ENCODE measurements at places on chromosomes 16 and 17.

GRCh38 chr17:75927286-75927922 is 13.4 kb downstream of the FBF1 start:
- DNase-seq: no peak

DNA sequence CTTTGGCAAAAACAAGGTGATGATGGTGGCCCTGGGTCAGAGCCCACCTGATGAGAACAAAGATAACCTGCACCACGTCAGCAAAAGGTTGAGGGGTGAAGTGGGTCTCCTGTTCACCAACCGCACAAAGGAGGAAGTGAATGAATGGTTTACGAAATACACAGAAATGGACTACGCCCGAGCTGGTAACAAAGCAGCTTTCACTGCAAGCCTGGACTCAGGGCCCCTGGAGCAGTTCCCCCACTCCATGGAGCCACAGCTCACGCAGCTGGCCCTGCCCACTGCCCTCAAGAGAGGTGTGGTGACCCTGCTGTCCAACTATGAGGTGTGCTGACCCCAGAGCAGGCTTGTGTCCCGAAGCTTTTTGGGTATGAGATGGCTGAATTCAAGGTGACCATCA is 29.7 kb upstream of the DLX4 start:
- DNase-seq: no peak

- no peak for DNase-seq
Measured at GRCh38 chr16:85698459-85698891, 9.7 kb upstream of the GINS2 start.

GRCh38 chr16:49521734-49522325 is 148.2 kb downstream of the C16orf78 start:
- no peak for DNase-seq

DNA sequence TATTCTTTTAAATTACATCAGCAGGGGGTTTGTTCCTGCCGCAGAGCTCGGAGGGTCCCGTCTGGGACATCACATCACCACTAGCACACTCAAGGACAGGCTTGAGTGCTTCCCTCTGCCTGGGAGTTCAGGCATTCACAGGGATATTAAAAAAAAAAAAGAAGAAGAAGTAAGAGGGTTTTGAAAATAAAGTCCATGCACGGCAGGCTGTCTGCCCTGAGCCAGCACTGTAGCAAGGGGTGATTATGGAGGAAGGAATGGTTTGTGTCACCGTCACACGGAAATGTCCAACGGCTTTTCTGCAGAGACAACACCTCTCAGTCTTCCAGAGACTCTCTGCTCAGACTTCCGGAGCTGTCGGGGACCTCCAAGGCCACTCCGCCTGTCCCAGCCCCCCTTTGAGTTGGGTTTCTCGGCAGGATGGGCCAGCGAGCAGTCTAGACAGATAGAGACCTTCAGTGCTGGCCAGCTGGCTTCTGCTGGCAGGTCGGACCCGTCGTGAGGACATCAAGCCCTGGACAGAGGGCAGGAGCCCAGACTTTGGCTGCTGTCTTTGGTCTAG is 33.6 kb downstream of the MEOX1 start:
- no peak for DNase-seq

DNA sequence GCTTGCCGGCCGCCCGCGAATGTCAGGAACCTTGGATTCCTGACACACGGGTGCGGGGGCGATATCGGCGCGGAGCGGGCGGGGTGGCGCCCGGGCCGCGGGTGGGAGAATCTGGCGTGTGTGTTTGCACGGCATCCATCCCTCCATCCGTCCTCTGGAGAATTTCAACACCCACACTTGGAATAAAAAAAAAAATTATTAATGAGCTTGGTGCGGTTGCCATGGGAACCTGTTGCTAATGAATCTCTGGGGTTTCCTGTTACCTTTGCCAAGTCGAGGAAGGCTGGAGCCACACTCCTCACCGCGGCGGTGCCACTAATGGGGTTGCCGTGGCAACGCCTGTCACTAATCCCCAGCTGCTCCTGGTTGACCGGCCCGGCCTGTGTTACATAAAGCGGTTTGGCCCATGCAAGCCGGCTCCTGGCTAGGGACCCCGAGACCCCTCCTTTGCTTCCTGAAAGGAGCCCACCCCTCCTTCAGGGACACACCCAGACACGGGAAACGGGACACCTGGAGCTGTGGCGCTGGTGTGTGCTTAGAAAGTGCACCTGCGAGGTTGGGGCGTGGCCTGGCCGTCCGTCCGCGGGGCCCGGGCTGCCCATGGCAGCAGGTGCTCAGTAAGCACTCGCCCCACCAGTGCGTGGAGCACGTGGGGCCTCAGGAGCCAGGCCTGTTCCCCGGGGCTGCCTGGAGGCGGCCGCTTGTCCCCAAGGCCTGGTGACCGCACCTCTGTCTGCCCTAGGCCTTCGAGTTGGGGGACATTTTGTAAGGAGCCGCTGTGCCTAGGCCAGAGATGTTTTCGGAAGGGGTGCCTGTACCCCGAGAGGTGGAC is 14.6 kb downstream of the CACNA1H start:
- DNase-seq: no peak

GRCh38 chr17:22516861-22517636 is 824.7 kb downstream of the KCNJ18 start:
- no peak for DNase-seq

DNA sequence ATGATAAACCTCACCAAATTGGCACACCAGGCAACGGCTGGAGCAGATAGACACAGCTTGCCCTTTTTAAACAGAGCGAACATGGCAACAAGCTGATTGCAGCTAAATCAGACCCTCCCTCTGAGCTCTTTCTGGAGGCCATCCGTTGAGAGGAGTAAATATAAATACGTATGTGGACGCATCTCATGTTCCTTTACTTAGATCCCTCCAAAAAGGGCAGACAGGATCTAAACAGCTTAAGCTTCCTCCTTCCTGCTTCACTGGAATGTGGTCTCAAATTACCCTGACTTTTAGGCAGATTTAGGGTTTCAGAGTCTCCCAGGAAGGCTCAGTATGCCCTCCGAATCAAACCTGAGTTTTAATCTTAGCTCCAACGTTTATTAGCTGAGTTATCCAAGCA is 204.7 kb upstream of the GOT2 start:
- no peak for DNase-seq

GRCh38 chr17:11467639-11468038 is 130.6 kb upstream of the DNAH9 start:
- no peak for DNase-seq

GRCh38 chr17:65023791-65024190 is 32.7 kb downstream of the GNA13 start:
- DNase-seq: no peak

DNA sequence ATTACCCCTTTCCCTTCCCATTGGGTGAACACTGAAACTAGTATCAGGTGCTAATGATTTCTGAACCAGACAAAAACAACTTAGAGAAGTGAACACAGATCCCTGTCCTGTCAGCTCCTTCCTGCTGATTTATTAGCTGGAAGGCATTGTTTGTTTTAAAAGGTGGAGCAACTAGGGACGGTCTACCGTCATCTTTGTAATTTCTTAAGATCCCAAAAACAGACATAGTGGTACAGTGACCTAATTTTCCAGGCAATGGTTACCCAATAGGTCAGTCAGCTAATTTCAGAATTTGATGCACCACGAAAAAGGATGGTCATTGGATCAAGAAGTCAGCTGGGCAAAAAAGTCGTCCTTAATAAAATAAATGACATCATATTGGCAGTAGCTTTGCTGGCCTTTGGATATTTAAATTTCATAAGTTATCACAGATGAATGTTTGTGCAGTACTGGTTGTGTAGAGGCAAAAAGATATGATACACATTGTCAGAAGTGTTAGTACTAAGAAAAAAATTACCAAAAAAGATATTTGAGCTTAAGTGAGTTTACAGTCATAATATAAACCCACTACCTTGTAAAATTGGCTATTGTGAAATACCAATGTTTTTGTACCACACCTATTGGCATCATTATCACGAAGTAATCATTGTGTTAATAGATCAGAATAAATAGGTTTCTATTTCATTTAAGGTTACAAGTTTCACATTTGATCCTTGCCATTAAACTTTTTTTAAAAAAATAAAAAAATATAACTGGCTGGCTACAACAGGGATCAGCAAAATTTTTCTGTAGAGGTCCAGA is 27.2 kb upstream of the KCNJ16 start:
- no peak for DNase-seq

GRCh38 chr17:59487161-59487873 is 78.1 kb upstream of the DHX40 start:
- no peak for DNase-seq

- DNase-seq: no peak
Measured at GRCh38 chr16:6897876-6898485, 434.7 kb upstream of the RBFOX1 start.

DNA sequence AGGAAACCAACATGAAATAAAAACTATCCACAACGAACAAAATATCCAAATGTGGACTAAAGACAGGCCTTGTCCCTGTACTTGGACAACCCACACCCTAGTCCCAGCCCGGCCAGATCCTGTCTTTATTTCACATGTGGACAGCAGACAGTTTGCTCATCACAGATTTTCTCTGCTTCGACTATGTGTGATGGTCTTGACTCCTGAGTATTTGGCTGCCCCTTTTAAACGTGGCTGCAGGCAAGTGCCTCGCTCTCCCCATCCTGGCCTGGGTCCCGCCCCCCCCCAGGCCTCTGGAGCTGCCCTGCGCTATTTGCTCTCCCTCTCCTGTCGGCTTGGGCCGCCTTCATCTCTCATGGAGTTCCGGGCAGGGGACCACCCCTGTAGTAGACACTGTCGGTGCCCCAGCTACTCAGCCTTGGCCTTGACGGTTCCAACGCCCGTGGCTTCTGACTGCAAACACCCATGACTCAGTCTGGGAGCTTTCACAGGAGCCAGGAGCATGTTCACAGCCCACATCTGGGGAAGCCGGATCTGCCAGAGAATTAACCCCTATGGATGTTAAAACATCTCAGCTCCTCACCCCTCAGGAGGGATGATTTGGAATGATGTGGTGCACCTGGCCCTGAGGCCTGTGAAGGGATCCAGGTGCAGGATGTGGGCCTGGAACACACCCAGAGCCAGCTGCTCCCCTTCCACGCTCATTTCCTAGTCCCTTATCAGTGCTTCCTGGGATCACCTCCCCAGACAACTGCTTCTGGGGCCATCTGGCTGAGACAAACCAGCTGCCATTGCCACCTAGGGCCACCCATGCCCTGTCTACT is 229.7 kb upstream of the RPL38 start:
- peak; percentile 54 for DNase-seq

DNA sequence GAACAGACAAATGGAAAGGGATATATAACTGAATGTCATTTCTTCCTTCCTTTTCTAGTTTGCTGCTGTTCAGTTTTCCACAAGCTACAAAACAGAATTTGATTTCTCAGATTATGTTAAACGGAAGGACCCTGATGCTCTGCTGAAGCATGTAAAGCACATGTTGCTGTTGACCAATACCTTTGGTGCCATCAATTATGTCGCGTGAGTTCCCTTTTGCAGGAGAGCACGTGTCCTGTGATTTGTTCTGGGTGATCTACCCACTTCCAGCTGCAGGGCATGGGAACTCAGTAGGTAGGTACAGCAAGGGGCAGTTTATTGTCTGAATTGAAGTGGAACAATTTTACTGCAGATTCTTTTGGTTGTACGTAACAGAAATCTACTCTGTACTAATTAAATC is 8.8 kb downstream of the ITGAL start:
- DNase-seq: no peak

DNA sequence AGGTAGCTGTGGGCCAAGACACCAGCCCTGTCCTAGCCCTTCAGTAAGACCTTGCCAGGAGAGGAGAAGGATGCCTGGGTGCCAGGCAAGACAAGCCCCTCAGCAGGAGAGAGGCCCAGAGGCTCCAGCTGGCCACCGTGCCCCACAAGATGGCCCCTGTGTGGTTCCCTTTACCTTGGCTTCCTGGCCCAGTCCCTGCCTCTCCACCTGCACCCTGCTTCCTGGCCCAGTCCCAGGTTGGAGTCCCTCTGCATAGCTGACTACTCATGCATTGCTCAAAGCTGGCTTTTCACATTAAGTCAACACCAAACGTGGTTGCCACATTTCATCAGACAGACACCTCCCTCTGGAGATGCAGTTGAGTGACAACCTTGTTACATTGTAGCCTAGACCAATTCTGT is 4.0 kb downstream of the SYNGR3 start:
- DNase-seq: no peak

- DNase-seq: no peak
Measured at GRCh38 chr17:72898725-72899124, 193.8 kb downstream of the SLC39A11 start.

DNA sequence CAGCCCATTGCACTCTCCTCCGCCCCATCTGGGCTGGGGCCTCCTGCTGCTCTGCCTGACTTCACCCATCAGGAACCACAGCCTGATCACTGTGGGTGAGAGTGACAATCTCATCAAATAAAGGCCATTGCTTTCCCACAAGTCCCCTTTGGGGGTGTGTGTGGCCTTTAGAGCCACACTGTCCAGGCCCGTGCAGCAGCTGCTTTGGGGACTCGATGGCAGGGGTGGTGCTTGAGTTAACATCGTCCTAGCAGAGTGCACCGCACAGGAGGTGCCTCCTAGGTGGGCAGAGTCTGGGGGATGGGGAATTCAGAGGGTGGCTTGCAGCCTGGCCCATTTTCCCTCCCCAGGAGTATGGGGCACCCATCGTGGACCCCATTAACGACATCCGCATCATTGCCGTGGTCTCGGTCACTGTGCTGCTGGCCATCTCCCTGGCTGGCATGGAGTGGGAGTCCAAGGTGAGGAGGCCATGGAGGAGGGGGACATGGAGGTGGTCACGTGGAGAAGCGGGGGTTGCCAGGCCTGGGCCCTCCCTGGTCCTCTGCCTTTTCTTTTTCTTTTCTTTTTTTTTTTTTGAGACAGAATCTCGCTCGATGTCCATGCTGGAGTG is 5.4 kb downstream of the SLC12A3 start:
- DNase-seq: no peak

DNA sequence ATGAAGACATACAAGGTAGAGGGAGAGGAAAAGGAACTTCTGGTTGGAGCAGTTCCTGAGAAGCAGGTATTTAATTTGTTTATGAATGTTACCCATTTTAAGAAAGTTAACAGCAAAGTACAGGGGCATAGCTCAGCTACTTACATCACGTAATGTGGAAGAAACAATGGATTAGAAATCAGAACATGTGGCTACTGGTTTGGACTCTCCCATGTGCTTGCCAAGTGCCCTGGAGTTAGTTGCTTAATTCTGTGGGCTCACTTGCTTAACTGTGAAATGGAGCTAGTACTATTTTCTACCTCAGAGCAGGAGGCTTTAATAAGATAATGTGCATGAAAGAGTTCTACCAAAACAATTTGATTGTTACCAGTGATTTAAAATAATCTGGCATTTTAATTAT is 27.3 kb downstream of the RSPRY1 start:
- DNase-seq: no peak

- peak; percentile 33 for DNase-seq
Measured at GRCh38 chr17:59001158-59001814, 105.4 kb downstream of the TRIM37 start.

GRCh38 chr17:9487406-9487805 is 88.2 kb downstream of the STX8 start:
- DNase-seq: no peak
